ENCODE measurements at places on chromosomes 7 and 10. TPM values are rescaled to one million over a fixed set of nuclear protein-coding genes. Genes with fewer than 3 reads are reported as not detected.

GRCh38 chr10:33661580-33662336 is 327.3 kb upstream of the NRP1 start:
- ATAC-seq = no peak

EFCAB10 gene
- total RNA-seq = not detected

- no peak for ATAC-seq
Observed at GRCh38 chr7:136530831-136531230, 337.6 kb upstream of the CHRM2 start.

DNA sequence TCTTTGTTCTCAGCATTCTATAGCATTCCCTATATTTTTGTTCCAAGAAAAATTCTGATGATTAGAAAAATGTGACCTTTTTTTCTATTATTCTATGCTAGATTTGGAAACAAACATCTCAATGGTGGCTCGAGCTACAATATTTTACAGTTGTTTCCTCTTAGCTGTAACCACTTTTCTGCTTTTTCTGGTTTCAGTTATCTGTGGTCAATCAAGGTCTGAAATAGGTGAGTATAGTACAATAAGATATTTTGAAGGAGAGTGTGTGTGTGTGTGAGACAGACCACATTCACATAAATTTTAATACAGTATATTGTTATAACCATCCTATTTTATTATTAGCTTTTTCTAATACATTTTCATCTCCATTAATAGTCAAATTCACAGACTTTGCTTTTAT is 564.5 kb upstream of the GHITM start:
- no peak for ATAC-seq

NPTX2 gene
- total RNA-seq = not detected

Data from activated T-helper 17 cell treated with anti-CD3 and anti-CD28 coated beads, Interleukin-2, amount 50 U/mL, for 72 hours (primary cell).